ENCODE measurements at places on chromosomes 2 and 18.

GRCh38 chr2:224958873-224959272 is 83.4 kb downstream of the DOCK10 start:
- DNase-seq: no peak

- DNase-seq: no peak
Observed at GRCh38 chr2:33064349-33064801, 117.6 kb downstream of the LTBP1 start.

GRCh38 chr2:229133155-229133772 is 137.8 kb downstream of the PID1 start:
- no peak for DNase-seq

GRCh38 chr18:53947092-53947640 is 277.3 kb downstream of the MBD2 start:
- DNase-seq: no peak

DNA sequence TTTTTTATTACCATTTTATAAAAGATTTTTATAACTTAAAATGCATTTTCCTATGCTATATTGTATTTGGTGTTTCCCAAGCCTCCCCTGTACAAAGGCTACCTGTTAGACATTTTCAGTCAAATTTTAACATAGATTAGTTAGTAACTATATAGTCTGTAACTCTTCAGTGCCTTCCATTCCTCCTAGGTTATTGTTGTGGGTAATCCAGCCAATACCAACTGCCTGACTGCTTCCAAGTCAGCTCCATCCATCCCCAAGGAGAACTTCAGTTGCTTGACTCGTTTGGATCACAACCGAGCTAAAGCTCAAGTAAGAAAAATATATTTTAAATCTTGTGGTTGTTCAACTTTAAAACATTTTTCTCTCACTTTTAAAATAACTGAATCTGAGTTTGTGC is 10.2 kb downstream of the MDH1 start:
- DNase-seq: no peak

- no peak for DNase-seq
Observed at GRCh38 chr2:131077966-131078365, 15.3 kb downstream of the FAM168B start.

GRCh38 chr2:46047290-46047689 is 249.9 kb upstream of the EPAS1 start:
- DNase-seq: no peak

Measured in right forelimb (tissue), 1 donor.